ENCODE measurements at places on chromosomes 12 and 14.
A peak's percentile ranks its signal among the peaks of the same experiment; 100 is the strongest.

DNA sequence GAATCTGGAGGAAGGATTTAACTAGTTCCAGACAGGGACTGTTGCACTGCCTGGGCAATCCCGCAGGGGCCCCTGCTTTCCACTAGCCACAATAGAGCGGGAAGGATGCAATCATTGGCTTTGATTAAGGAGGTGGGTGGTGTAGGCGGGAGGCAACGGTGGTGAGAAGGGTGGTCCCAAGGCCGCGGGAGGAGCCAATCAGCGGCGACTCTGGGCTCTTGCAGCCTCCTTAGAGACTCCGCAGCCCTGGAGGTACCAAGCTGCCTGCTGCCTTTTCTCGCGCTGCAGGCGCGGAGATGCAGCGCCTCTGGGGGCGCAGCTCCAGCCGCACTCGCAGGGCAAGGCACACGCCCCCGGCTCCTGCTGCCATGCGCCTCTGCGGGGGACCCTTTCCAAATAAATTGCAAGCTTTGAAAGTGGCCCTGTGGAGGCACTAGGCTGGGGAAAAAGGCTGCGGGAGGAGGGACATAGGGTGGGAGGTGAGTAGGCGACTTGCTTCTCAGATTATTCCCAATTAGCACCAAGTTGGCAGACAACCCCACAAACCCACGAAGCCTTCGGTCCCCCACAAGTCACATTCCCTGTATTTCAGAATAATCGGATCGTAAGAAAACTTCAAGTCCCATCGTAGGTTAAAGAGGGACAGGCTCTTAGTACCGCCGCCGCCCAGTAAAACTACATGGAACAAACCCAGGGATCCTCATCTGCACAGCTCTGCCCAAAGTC is 858 bp upstream of the KCNA1 start:
- DNase-seq = no peak

DNA sequence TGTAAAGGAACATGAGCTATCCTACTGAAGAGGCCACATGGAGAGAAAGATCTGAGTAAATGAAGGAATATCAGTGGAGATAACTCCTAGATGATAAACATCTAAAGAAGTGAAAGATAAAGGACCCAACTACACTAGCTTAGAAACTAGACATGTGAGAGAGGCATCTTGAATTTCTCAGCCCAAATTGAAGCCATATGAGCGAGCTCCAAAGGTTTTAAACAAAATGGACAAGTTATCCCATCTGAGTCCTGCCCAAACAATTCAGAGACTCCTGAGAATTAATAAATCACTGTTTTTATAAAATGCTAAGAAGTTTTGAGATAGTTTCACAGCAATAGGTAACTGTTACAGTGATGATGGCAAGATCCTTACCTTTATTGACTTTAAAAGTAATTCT is 438.9 kb downstream of the NAV3 start:
- no peak for DNase-seq

DNA sequence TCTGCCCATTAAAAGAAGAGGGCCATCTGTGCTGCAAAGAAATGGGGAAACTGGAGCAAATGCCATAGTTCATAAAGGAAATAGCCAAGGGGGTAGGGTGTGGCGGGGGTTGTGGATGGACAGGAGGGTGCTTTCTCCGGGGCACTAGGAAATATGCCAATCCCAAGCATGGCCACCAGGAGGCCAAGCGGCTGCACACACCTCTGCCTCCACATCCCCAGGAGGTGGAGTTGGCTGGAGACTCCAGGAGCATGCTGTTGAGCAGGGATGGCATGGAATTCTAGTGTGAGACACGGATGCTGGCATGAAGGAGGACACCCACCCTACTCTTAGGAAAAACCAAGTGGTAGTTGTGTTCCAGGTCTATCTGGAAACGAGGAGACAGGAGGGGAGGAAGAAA is 25.2 kb downstream of the NID2 start:
- no peak for DNase-seq

DNA sequence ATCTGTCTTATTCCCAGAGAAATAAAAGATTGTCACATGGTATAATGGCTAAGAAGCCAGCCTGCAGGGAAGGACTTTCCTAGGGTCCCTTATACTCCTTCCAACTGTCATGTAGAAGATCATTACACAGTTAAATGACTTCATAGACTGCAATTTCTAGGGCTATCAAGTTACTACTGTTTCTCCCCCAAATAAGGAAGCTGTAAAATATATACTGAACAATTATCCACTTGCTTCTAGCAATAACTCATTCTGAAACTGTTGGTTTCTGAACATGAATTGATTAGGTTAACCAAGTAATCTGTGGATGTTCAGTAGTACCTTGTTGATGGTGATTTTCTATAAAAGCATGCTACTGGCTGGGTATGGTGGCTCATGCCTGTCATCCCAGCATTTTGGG is 44.6 kb downstream of the A2ML1 start:
- DNase-seq = no peak

DNA sequence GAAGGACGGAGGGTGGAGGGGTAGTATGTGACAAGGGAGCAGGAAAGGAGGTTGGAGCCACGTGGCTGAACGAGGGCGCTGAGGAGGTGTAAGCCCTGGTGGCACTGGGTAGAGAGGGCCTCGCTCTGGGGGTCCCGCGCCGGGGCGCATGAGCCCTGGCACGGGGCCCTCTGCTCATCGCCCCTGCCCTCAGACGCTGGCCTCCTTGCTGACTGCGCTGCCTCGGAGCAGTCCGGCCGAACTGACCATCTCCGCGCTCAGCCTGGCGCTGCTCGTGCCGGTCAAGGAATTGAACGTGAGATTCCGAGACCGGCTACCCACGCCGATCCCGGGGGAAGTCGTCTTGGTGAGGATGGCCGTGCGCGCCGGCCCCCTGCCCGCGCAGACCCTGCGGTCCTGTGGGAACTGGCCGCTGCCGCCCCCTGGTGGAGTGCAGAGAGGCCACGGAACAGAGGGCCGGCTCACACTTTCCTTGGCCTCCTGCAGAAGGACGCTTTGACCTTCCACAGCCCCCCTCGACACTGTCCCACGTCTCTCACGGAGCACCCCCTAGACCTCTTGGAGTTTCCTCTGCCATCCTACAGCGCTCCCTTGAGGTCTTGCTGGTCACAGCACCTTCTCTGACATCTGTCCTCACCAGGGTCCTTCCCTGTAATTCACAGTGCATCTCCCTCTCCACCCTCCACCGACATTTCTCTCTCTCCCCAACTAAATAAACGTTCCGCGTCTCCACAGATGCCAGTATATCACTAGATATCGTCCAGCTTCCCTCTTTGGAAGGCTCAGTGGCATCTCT is 10.5 kb downstream of the ARHGEF25 start:
- DNase-seq = peak; percentile 37

DNA sequence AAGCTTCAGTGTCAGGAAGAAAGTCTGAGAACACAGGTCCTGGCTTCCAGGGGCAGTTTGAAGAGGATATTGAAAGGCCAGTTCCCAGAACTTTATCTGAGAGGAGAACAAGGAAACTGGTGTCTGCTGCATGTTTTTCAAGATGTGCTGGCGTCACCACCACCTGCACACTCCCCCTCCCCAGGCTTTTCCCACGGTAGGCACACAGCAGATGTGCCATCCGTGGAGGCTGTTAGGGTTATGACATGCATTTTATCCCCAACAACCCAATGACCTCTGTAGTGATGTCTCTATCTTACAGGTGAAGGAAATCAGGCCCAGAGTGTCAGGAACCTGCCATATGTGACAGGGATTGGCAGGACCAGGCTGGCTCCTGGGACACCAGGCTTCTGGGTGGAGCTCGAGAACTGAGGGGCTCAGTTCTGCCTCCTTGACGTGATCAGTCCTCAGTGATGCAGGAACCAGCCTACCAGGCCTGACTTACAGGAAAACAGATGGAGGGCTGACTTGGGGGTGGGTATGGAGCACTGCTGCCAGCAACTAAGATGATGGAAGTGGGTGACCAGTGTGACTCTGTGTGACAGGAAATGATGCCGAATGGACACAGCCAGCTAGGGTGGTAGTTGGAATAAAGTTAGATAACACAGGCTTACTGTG is 16.8 kb downstream of the SLC25A47 start:
- no peak for DNase-seq

GRCh38 chr14:88386256-88386794 is 868 bp downstream of the SPATA7 start:
- DNase-seq = no peak

Measured in midbrain (tissue), 1 donor.